ENCODE measurements at places on chromosomes 2 and 18. TPM values are rescaled to one million over a fixed set of nuclear protein-coding genes. Genes with fewer than 3 reads are reported as not detected.

Gene HES6
- total RNA-seq, result 2.9 TPM

Gene PUM2
- total RNA-seq, result 44.1 TPM

Gene RAD51AP2
- total RNA-seq, result not detected

Gene LYPD1
- 0.73 TPM for total RNA-seq

Gene DSC2
- not detected for total RNA-seq

Gene PTPRM
- 43.8 TPM for total RNA-seq

Gene FBXO48
- 0.29 TPM for total RNA-seq

Gene SYT4
- not detected for total RNA-seq

Gene ZNF236
- total RNA-seq, result 14.0 TPM

Gene MYO1B
- 109 TPM for total RNA-seq

Gene C2orf69
- 16.4 TPM for total RNA-seq

Gene AMER3
- not detected for total RNA-seq

Gene LRRTM1
- not detected for total RNA-seq

Gene AP1S3
- 2.6 TPM for total RNA-seq

Gene CMPK2
- total RNA-seq, result 0.58 TPM

Gene ICOS
- total RNA-seq, result not detected

Gene EFEMP1
- total RNA-seq, result 627 TPM

Gene CERKL
- total RNA-seq, result 0.15 TPM

Gene SERPINB13
- not detected for total RNA-seq

Gene IL36A
- total RNA-seq, result not detected

Gene SH3YL1
- total RNA-seq, result 49.3 TPM

Gene CLEC4F
- not detected for total RNA-seq

Gene ANKRD36B
- total RNA-seq, result 21.2 TPM

Gene STK17B
- total RNA-seq, result 52.2 TPM

Gene TAF4B
- 1.9 TPM for total RNA-seq

Gene CNNM4
- 3.1 TPM for total RNA-seq

Gene SLC4A5
- total RNA-seq, result under 0.01 TPM

Gene STEAP3
- total RNA-seq, result 25.6 TPM

Gene TMEM178A
- 1.0 TPM for total RNA-seq

Gene TNFRSF11A
- 0.66 TPM for total RNA-seq

Gene CYS1
- total RNA-seq, result 7.3 TPM

Gene ARID5A
- 10.9 TPM for total RNA-seq

Gene SLC23A3
- 1.2 TPM for total RNA-seq

Gene UGT1A4
- not detected for total RNA-seq

Gene FAM228B
- 6.3 TPM for total RNA-seq

Gene ZNG1B
- total RNA-seq, result 33.0 TPM

Gene EFR3B
- total RNA-seq, result 0.83 TPM

Gene CYRIA
- total RNA-seq, result 4.3 TPM

Gene TUBA4A
- 55.1 TPM for total RNA-seq

Gene NEUROD1
- not detected for total RNA-seq

Gene KCNK3
- total RNA-seq, result under 0.01 TPM

Gene ACOXL
- total RNA-seq, result not detected

Gene NT5DC4
- not detected for total RNA-seq

Gene FIGN
- total RNA-seq, result 1.2 TPM

Gene SLC5A7
- total RNA-seq, result not detected

Gene OR6B2
- not detected for total RNA-seq

Gene ABCB11
- under 0.01 TPM for total RNA-seq

Data from smooth muscle cell of trachea (primary cell).